ENCODE measurements at places on chromosomes 13 and 19.

DNA sequence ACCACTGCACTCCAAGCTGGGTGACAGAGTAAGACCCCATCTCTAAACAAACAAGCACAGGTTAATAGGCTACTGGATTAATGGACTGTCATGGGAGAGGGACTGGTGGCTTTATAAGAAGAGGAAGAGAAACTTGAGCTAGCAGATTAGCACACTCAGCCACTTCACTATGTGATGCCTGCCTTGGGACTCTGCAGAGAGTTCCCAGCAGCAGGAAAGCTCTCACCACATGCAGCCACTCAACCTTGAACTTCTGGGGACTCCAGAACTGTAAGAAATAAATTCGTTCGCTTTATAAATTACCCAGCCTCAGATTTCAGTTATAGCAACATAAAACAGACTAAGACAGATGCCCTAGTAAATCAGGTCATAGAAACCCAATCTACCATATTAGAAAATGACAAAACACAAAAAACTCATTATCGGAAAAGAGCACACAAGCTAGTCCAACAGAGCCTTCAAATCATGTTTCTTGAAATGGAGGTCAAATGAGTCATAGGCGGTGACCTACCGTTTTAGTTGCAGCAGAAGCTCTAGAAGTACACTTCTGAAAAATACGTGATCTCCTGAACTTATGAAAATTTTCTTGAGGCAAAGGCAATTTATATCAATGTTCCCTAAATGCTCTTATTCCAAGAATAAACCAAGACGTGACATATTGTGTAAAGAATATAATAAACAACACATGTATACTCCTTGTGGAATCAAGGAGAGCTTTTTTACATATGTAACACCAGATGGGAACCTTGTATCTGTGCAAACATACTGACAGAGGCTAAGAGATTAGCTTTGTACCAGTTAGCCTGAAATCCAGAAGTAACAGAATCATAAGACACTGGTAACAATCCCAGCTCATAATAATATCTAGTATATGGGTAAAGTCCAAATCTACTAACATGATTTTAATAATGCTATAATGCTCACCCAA is 340.9 kb upstream of the SGCG start:
- DNase-seq: no peak

DNA sequence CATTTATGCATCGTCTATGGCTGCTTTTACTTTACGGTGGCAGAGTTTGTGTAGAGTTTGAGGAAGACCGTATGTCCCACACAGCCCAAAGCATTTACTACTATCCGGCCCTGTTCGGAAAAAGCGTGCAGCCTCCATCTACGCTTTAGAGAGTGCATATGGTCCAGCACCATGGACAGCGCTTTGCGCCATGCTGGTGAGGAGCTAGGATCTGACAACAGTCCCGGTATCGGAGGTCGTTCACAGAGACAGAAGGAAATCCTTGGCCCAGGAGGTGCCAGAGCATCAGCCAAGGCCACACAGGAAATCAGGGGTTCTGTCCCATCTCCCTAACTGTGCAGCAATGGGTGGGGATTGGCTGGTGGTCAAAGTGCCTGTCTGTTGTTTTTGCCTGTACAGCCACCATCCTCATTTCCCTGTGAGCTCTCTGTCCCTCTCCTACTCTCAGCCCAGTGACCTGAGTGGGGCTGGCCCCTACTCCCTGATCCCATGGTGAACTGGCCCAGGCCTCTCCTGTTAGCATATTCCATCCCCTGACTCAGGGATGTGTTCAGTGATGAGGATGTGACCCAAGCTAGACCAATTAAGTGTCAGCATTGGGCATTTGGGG is 16.2 kb upstream of the PRODH2 start:
- no peak for DNase-seq

- no peak for DNase-seq
These were observed 114.9 kb downstream of the PTPRS start for GRCh38 chr19:5225486-5226345.

- DNase-seq: no peak
These were observed 8.1 kb downstream of the B3GLCT start for GRCh38 chr13:31207661-31208552.

DNA sequence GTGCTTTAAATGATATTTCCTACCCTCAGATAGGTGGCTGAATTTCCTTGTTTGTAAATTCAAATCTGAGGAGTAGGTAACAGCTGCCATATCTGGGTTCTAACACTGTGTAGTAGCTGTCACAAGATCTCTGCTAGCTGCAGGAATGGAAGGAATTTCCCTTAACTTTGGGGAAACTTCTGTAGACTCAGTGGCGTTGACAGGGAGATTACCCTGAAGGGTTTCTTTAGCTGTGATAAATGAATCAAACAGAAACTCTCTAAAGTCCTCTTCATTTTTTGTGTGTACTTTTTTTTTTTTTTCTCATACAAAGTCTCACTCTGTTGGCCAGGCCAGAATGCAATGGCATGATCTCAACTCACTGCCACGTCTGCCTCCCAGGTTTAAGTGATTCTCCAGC is 5.3 kb upstream of the EPSTI1 start:
- DNase-seq: peak; percentile 50

- no peak for DNase-seq
These were observed 900.1 kb downstream of the PCDH17 start for GRCh38 chr13:58531614-58532013.

GRCh38 chr19:28425046-28425931 is 787.7 kb downstream of the UQCRFS1 start:
- DNase-seq: no peak

GRCh38 chr19:40724855-40725254 is 7.9 kb downstream of the ITPKC start:
- DNase-seq: no peak

- DNase-seq: no peak
These were observed 1.8 kb downstream of the ZSWIM4 start for GRCh38 chr19:13797058-13797440.
